ENCODE measurements at places on chromosomes 5 and 9. TPM values are rescaled to one million over a fixed set of nuclear protein-coding genes. Genes with fewer than 3 reads are reported as not detected.
A peak's percentile ranks its signal among the peaks of the same experiment; 100 is the strongest.

- no peak for DNase-seq
Observed at GRCh38 chr9:71403106-71403505, 281.7 kb upstream of the TRPM3 start.

DNA sequence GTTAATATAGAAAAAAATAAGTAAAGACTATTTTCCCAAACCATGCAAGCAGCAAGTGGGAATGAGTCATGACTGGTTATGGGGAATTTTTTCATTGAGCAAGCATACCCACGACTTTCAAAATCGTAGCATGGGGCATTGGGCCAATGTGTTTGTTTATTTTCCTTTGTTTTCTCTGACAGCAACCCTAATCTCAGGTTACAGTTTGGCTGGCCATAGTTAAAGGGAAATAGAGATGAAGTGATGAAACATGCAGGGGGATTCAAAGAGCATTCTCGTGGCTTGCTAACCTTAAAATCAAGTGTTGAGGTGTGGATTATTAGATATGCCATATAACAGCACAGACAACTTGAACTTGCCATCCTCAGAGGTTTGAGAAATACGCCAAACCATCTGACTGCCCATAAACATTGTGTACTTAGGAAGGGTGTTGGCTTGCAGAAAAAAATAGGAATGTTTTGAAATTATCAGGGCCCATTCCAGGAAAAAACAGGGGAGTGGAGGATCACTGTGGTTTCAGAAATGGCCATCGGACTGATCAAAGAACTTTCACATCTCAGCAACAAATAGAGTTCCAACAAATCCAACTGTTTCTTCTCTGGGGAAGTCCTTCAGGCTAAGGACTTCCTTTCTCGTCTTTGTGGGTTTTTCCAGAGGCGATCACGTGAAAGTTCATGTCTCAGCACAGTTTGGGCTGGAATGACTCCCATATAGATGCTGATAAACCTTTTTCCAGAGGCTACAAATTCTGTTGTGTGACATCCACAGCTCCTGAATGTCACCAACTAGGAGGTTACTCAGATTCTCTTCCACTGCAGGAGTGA, 259.1 kb downstream of the SYK start:
- peak; percentile 20 for DNase-seq

GRCh38 chr9:114107286-114108001, 8.4 kb upstream of the KIF12 start:
- DNase-seq, result no peak

DNA sequence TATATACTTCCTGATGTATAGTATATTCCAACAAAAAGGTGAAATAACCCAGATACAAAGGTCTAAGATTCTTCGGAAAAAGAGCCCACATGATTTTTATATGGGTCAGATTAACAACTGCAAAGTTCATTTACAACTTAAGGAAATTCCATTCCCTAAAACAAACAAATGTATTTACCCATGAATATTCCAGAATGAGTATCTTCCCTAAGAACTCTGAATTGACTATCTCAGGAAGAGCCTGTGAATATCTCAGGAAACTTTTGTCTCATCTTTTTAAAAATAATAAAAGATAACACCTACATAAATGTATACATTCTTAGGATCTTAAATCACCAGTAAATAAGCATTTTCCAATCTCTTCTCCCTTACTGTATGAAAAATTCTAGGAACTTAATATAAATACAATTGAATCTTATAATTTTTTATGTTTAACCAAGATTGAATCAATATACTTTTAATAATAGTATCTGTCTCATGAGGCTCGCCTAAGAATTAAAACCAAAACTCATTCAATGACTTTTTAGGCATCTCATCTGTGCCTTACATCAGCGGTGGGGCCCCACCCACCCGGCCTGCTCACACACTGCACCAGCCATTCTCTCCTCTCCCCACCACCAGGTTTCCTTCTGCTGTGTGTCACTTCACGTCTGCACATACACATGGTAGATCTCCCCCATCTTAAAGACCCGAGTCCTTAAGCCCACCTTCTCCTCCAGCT, 78.1 kb downstream of the RAPGEF1 start:
- no peak for DNase-seq

- DNase-seq, result no peak
Observed at GRCh38 chr9:137396227-137396626, 26.7 kb downstream of the EXD3 start.

Gene WNT8A
- not detected for total RNA-seq

GRCh38 chr9:109250311-109250741, 70.5 kb downstream of the EPB41L4B start:
- DNase-seq, result no peak

DNA sequence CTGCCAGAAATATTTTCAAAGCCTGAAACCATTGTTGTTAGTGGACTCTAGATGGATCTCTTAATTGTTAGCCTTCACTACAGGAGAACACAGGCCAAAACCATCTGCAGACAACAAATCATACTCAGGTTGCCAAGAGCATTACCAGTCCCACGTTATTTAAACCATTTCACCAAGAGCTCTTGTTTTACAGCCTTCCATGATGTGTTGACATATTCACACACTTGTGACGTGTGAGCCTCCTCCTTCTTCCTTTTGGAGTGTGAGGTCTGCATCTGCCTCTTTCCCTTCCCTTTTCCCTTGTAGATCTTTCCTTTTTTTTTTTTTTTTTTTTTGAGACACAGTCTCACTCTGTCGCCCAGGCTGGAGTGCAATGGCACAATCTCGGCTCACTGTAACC, 279.0 kb downstream of the AUH start:
- DNase-seq, result no peak

DNA sequence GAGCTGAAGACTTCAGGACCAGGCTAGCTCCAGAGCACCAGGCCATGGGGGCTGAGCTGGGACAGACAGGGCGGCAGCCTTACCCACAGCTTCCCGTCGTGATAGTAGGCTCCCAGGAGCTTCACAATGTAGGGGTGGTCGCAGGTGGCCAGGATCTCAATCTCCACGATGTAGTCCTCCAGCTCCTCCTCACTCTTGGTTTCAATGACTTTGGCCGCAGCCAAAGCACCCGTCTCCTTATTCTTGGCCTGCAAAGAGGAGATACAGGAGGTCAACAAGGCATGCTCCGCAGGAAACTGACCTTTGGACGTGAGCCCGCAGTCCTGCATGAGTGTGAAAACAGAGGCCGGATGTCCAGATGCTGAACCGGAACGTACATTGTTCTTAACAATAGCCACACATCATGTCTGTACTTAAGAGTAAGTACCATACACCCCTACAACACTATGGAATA, 31.5 kb downstream of the STK10 start:
- DNase-seq, result peak; percentile 79

Gene PCDHB7
- 0.75 TPM for total RNA-seq

GRCh38 chr9:89701221-89701798, 96.5 kb downstream of the GADD45G start:
- DNase-seq, result no peak

DNA sequence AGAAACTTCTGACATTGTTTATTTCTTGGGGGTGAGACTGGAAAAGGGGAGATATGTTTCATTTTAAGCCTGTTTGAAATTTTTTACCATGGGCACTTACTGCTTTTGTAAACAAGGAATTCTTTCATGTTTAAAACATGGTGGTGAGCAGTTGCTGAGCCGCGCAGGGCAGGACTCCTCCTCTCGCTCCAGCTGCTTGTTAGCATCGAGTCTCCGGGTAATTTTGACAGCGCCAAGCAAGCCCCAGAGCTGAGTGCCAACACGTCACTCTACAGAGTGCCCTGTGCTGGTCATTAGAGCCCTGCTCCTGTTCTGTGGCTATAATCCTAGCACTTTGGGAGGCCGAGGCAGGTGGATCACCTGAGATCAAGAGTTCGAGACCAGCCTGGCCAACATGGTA, 116.5 kb upstream of the MSX2 start:
- no peak for DNase-seq

Gene PCDHA1
- not detected for total RNA-seq

All from heart left ventricle (tissue), 16 donors.